Right ventricle myocardium superior (tissue), 1 donor: ENCODE measurements at places on chromosomes 6 and 20. TPM values are rescaled to one million over a fixed set of nuclear protein-coding genes. Genes with fewer than 3 reads are reported as not detected.
A peak's percentile ranks its signal among the peaks of the same experiment; 100 is the strongest.

- DNase-seq, result no peak
Measured at GRCh38 chr20:50434653-50435396, 75.4 kb upstream of the PTPN1 start.

GRCh38 chr6:74717591-74717990, 488.3 kb downstream of the COL12A1 start:
- DNase-seq, result no peak

GRCh38 chr6:44219053-44219814, 2.5 kb downstream of the MYMX start:
- DNase-seq, result peak; percentile 92

DNA sequence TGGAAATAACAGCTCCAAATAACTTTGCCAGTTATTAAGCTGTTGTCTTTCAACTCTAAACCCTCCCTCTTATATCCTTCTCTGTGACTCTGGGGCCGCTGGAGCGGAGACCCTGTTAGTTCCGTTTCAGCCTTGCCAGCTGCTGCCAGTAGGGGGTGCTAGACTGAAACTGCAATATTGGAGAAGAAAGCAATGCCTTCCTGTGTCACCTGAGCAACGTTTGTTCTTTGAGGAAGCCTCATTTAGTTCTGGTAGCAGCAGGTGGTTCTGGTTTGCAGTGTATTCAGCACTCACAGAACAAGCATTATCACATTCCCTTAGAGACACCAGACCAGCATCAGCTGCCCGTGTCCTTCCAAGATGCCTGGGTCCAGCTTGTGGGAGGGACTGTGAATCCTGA, 22.9 kb upstream of the JAG1 start:
- DNase-seq, result no peak

DNA sequence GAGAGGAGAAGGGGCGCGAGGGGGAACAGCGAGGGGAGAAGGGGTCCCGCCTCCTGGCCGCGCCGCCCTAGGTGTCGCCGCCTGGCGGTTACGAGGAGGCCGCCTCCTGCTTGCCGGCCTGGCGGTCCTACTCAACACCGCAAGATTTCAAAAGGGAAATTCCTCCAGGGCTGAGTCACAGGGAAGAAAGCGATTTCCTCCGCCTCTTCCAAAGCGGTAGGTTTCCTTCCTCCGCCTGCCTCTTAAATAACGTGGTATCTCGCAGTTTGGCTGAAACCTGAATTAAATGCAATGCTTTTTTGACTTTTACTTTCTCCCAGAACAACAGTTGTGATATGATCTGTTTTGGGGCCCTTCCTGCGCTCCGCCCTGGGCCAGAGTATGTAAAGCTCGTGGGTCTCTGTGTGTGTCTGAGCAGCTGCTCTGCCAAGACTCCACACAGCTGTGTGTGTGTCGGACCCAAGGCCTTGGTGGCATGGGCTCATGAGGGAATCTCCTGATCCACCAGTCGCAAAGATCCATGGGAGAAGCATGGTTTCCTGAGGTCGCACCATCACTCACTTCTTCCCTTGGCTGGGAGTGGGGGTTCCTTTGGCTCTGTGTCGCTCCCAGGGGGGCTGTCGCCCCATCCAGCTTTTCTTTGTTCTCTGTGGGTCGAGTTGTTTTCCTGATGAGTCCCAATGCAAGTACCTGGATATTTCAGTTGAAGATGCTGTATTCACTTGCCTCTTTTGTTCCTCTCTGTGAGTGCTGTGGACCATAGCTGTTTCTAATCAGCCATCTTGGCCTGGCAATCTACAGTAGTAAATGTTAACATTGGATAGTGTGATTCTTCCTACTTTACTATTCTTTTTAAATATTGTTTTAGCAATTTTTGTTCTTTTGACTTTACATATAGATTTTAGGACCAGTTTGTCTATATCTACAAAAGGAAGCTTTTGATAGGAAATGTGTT, 31.6 kb upstream of the NOTCH4 start:
- DNase-seq, result peak; percentile 75

GRCh38 chr6:30711758-30712380, 5.2 kb downstream of the MDC1 start:
- no peak for DNase-seq

DNA sequence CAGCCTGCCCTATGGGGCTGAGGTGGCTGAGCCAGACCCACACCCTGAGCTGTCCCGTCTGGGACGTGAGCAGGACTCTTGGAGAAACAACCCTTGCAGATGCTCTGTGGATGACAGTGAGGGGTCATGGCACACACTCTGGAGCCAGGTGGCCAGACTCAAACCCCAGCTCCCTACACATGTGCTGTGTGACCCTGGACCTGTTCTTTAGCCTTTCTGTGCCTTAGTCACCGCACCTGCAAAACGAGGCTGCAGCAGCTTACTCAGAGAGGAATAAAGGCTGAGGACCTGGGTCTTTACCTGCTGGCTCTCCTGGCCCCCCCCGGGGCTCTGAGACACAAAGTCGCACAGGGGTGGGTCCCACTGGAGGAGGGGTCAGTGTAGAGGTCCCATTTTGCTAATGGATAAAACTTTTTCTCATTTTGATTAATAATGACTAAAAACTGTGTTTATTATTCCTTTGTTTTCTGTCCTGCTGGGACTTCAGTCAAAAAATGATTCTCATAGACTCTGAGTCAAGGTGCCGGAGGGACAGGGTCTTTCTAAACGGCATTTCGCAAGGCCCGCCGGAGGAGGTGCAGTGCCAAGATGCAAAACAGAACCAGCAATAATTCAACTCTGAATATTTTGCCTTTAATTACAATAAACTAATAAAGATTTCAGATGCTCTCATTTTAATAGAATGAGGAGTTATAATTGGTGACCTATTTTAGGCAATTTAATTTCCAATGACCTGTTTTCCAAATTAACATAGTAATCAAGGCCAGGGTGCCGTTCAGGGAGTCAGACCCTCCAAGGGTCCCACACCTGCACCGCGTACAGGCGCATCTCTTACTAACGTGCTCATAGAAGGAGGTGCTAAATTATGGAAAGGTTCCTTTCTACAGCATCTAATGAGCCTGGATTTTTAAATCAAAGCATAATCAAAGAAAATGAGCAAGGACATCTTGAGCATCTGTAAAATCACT, 62.4 kb downstream of the YTHDF1 start:
- no peak for DNase-seq

Gene SYCP2L
- 0.75 TPM for total RNA-seq

Gene HMGN4
- 25.1 TPM for total RNA-seq
